ENCODE measurements at places on chromosomes 3 and 15.

DNA sequence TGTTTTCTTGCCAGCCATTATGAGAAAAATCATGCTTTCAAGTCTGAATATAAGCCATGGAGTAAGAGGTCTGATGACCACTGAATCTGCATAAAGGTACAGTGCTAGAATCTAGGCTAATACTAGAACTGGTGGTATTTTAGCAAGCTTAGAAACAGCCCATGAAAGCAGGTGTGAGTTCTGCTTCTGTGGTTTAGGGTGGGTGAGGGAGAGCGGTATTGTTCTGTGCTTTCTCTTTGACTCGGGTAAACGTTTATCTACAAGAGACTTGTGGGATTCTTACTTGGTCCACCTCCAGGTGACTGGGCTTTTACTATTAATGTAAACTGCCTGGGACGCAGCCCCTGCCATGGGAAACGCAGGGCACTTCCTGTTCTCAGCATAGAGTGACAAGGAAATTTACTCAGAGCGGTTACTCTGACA, 55.2 kb downstream of the PGPEP1L start:
- no peak for DNase-seq

GRCh38 chr3:49466085-49466484, 4.0 kb upstream of the DAG1 start:
- DNase-seq = no peak

DNA sequence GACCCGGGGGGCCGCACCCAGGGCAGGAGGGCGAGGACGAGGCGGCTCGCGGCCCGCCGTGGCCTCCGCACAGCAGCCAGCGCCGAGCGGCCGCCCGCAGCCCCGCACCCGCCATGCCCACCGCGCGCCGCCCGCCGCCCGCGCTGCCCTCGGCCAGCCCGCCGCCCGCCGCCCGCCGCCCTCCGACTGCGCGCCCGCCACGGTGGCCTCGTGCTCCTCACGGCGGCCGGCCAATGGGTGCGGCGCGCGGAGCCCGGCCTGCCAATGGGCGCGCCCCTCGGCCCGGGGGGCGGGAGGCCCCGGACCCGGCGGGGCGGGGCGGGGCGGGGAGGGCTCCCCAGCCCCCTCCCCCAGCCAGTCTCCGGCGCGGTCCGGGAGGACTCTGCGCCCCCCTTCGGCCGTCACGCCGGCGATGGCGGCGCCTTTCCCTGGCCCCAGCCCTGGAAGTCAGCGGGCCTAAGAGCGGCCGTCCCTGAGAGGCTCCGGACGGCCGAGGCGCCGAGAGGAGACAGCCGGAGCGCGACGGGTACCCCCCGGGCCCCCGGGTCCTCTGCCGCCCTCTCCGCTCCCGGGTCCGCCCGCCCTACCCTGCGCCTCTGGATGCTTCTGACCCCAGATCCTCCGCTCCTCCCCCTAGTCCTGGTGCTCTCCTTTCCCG, at the start of gene NT5DC2:
TSS of gene NT5DC2 (minus strand) at position 235 of the 658 bp plus-strand sequence. CDS start at position 115, 120 bp downstream.
- DNase-seq = peak; percentile 78

GRCh38 chr15:63630036-63630751, 33.0 kb downstream of the FBXL22 start:
- no peak for DNase-seq

GRCh38 chr3:70218471-70218870, 94.0 kb downstream of the MDFIC2 start:
- no peak for DNase-seq

GRCh38 chr3:14481018-14481645, 59.0 kb downstream of the GRIP2 start:
- DNase-seq = no peak

GRCh38 chr15:59185725-59186124, 20.9 kb upstream of the LDHAL6B start:
- DNase-seq = no peak

GRCh38 chr15:83204697-83205096, 2.9 kb downstream of the HDGFL3 start:
- no peak for DNase-seq

- DNase-seq = no peak
Observed at GRCh38 chr15:68538311-68538710, 40.5 kb upstream of the CORO2B start.

DNA sequence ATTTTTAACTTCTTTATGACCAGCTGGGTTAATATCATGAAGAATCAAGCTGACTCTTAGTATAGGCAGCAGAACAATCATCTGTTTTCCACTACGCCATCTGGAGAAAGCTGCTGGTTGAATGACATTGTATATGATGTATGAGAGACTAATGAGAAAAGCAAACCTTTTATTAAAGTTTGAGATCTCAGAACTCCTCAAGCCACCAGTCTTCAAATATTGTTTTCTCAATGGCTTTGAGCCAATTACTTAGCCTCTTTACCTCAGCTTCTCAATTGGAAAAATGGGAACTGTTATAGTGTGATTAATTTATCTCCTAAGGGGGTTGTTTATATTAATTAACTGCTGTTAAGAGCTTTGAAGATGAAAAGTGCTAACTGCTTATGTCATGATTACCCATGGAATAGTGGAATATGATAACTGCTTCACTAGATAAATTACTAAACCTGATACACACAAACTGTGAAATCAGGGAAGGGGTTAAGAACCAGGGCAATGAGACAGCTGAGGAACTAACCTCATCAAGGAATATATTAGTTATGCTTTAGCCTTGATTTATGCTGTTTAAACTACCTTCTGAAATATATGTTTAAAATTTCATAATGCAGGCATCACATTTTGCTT, 330.1 kb downstream of the SOX2 start:
- DNase-seq = no peak

- no peak for DNase-seq
Observed at GRCh38 chr3:121989943-121990342, 32.1 kb downstream of the ILDR1 start.

- DNase-seq = no peak
Observed at GRCh38 chr3:12423918-12424630, 60.2 kb upstream of the TSEN2 start.

GRCh38 chr3:113844622-113845222, 6.1 kb downstream of the GRAMD1C start:
- peak; percentile 41 for DNase-seq

GRCh38 chr3:16932877-16933276, 48.1 kb downstream of the PLCL2 start:
- DNase-seq = no peak

DNA sequence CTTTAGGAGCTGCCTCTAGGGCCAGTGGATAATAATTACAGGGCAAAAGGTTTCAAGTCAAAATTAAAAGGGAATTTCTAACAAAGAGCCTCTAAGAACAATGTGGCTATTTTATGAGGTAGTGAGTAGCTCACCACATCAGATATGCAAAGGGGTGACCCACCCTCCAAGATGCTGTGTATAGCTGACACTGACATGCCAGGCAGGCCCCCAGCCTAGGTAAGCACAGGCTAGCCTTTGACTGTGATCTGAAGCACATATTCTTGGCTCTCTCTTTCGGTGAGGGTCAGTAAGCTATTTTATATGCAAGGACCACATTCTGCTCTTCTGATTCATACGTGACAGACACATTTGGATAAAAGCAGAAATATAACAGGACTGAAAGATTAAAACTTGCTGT, 2.8 kb upstream of the THSD4 start:
- DNase-seq = no peak
